Fibroblast of pulmonary artery (primary cell): ENCODE measurements at places on chromosomes 4 and X.

DNA sequence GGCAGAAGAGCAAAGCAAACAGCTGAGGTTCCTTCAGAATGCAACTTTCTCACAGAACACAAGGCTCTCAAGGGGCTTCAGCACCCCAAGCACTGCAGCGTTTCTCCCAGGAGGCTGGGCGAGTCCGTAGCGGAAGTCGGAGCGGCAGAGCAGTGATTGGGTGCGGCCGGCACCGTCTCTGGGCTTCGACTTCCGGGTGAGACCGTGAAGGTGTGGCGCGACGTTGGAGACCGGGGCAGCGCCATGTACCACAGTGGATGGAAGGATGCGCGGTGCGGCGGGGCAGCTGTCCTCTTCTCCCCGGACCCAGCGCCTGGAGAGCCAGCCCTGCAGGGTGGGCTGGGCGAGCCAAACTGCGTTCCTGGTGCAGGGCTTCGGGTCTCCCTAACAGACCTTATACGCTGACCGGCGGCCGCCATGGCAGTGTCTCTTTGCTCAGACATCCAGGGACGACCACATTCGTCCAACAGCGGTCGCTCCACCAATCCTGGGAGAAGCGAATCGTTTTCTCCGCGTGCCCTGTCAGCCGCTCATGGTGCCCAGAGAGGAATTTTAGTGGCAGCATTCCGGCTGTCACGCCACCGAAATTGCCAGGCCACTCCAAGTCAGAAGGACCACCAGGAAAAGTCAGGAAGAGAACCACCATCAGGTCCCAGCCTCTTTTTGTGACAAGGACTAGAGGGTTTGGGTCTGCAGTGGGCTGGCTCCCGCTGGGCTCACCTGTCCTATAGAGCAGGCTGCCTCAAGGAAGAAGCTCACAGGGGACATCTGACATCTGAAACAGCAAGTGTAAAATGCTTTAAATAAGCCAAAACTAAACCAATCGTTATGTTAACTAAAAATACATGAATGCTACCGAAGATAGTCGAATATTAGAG is 20.5 kb downstream of the TRIM61 start:
- peak; percentile 64 for DNase-seq

DNA sequence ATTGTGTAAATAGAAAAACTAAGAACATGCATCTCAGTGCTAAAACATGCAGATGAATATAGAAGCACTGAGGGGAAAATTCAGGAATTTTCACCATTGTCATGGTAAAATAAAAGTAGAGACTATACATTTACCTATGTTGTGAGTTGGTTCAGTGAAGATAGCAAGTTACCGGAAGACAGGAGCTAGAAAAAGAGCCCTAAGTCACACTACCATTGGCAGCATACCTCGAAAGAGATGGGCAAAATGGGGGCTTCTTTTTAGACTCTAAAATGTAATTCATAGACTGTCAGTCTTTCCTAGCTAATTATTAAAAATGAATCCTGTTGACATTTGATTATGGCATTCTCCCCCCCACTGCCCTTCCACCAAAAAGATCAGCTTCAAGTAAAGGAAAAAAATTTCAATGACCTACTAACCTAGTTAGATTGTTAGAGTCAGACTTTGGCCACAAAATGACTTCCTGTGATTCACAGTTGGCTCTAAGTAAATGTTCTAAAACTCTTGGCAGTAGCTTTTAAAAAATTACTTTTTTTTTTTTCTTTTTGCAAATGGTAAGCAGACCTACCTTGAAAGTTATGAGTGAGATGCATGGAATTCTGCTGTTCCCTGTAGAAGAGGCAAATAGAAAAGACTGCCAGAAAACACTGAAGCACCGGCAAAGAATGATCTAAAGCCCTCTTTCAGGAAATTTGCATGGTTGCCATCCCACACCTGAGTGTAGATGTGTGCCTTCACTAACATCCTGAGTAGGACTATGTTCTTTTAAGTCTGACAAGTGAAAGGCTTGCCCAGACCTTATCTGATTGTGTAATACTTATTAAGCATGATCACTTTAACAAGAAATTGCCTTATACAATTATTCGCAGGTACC is 26.4 kb upstream of the ARSJ start:
- peak; percentile 76 for DNase-seq

GRCh38 chr4:176755001-176755400 is 37.7 kb downstream of the VEGFC start:
- DNase-seq = no peak

GRCh38 chr4:26731351-26732035 is 129.1 kb upstream of the STIM2 start:
- no peak for DNase-seq

- DNase-seq = no peak
Measured at GRCh38 chr4:152691761-152692160, 12.0 kb upstream of the TMEM154 start.

- DNase-seq = peak; percentile 52
Measured at GRCh38 chrX:140765043-140765784, 55.7 kb downstream of the LINC00632 start.

DNA sequence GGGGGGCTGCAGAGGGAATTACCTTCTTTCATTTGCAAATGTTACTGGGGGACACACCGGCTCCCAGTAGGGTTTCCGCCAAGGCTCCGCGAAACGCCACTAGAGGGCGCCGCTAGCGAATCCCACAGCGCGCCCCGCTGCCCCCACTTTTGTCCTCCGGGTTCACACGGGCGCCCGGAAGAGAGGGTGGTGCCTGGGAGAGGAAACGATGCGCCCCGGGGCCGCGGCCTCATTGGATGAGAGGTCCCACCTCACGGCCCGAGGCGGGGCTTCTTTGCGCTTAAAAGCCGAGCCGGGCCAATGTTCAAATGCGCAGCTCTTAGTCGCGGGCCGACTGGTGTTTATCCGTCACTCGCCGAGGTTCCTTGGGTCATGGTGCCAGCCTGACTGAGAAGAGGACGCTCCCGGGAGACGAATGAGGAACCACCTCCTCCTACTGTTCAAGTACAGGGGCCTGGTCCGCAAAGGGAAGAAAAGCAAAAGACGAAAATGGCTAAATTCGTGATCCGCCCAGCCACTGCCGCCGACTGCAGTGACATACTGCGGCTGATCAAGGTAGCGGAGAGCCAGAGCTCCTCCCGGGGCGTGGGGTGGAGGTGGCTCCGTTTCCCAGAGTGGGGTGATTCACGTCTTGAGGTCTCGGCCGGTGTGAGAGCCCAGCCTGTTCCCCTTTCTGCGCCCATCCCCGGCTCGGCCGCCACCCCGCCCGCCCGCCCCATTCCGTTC is at the start of gene SAT1:
Gene SAT1 (plus strand): TSS at position 311 of the 726 bp plus-strand sequence. CDS start 179 bp downstream, at position 490.
- peak; percentile 95 for DNase-seq

- DNase-seq = peak; percentile 75
Measured at GRCh38 chrX:9885150-9885549, 82.0 kb upstream of the CLDN34 start.

DNA sequence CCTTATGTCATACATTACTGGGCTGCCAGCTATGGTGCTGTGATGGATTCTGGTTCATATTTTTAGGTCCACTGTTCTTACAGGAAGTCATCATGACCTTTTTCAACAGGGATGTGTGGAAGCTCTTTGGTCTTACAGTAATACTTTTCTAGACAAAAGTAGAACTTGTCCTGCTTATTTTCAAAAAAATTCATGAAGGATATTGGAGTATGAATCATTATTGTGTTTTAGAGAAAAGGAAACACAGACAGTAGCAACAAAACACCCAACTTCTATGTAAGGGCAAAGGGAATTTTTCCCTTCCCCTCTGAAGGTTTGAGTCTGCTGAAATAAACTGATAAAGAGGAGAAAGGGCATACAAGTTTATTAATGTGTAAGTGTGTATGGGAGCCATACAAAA is 54.7 kb upstream of the FAM9C start:
- peak; percentile 50 for DNase-seq

- no peak for DNase-seq
Measured at GRCh38 chrX:147900349-147900748, 11.4 kb upstream of the FMR1 start.

- DNase-seq = no peak
Measured at GRCh38 chr4:184548316-184548647, 73.9 kb upstream of the IRF2 start.

DNA sequence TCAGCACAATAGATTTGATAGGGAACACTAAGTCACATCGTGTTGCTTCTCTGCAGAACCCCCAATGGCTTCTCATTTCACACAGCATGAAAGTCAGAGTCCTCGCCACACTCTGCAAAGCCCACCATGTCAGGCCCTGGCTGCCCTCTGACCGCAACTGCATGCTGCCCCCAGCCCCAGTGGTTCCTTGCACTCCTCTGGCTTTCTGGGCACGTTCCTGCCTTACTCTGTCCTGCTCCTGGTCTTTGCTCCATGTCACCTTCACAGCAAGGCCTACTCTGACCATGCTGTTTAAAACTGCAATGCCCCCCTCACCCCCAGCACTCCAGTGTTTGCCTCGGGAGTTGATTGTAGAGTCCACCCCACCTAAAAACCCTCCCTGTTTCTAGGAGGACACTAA is 78.1 kb downstream of the EVC start:
- DNase-seq = no peak

- DNase-seq = no peak
Measured at GRCh38 chr4:88514557-88515511, 8.7 kb downstream of the PYURF start.

DNA sequence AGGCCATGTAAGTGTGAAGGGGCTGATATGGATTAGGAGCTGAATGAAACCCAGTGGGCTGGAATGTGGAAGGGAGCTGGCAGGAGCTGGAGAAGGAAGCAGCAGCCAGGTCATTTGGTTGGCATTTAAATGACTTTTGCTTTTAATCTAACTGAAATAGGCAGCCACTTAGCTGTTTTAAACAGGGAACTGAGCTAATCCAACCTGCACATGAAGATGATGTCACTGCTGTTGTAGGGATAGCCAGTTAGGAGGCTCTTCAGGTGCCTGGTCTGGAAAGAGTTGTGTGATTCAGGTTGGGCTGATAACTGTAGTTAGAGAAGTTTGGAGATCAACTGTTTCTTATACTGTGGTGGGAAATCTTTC is 122.4 kb downstream of the PALLD start:
- no peak for DNase-seq

GRCh38 chr4:139630991-139631390 is 34.6 kb upstream of the MGST2 start:
- DNase-seq = no peak

DNA sequence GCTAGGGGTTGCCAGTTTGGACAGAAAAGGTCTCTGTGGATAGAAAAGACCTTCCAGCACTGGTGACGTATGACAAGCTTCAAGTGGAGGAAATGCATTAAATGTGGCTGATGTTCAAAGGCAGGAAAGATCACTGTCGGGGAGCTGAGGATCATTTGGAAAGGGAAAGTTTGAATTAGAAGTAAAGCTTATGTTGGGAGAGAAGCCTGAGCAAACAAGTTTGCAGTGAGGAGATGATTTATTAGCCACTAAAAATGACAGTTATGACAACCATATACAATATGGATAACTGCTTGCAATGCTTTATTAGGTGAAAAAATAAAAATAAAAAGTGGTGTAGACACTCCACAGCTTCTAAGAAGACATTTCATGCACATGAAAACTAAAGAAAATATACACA is 135.3 kb upstream of the HS3ST1 start:
- no peak for DNase-seq

- no peak for DNase-seq
Measured at GRCh38 chr4:42768125-42768748, 111.3 kb upstream of the ATP8A1 start.

DNA sequence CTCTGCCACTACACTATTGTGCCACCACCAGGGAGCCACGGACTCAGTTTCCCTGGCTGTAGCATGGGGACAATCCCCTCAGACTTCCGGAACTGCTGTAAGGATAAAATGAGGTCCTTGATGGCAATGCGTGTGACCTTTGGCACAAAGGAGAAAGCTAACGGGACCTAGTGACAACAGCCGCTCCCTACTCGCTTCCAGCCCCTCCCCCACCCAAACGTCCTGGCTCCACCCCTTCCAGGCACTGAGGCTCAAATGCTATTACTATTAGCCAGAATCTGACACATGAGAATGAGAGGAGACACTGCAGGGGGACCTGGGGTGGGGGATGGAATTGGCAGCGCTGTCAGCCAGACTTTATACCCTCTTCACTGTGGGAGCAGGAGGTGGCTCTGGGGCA is 5.4 kb upstream of the DUSP9 start:
- no peak for DNase-seq

GRCh38 chrX:130109429-130110378 is 593 bp downstream of the ELF4 start:
- DNase-seq = no peak

- no peak for DNase-seq
Measured at GRCh38 chr4:155407480-155407879, 30.7 kb upstream of the MAP9 start.

GRCh38 chr4:73434311-73434710 is 1.7 kb upstream of the AFP start:
- peak; percentile 18 for DNase-seq
